Stimulated activated CD8-positive, alpha-beta memory T cell treated with anti-CD3 and anti-CD28 coated beads, Interleukin-4, amount 100 ng/mL, for 1 hour (primary cell): ENCODE measurements at places on chromosomes 16 and 17.

DNA sequence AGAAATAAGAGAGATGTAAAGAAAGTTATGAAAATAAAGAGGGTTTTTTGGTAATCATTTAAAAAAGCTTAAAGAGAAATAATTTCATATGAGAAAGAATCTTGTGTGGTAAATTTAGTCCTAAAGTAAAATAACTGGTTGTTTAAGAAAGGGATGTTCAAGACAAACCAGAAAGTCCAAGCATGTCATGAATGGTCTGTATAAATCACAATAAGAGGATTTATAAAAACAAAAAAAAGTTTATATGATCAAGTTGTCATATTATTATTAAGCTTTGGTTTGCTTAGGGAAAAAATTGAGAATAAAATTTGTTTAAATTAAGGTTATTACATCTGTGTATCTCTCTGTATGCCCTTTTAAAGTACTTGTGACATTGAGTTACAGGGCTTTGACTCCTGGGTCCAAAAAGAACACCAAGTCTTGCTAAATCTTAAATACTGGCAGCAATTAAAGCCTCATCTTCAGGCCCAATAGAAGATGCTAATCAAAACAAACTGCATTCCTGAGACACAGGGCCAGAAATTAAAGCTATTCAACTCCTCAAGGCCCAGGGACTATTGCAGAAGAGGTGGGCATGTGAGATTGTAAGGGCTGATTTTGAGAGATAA is 15.6 kb upstream of the TRIM25 start:
- no peak for DNase-seq

DNA sequence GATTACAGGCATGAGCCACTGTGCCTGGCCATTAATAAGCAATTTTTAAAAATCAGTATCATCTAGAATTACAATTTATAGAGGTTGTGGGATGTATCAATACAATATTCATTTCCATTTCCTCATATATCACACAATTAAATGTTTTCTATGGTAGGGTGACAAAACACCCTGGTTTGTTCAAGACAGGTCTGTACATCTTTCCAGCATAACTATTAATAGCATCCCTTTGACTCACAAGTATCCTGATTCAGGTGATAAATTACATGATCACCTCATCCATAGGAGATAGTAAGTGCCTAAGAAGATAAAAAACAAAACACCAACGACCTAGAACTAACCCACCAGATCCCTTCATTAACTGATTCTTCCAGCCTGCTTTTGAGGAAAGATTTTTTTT is 13.1 kb downstream of the COIL start:
- DNase-seq = no peak

DNA sequence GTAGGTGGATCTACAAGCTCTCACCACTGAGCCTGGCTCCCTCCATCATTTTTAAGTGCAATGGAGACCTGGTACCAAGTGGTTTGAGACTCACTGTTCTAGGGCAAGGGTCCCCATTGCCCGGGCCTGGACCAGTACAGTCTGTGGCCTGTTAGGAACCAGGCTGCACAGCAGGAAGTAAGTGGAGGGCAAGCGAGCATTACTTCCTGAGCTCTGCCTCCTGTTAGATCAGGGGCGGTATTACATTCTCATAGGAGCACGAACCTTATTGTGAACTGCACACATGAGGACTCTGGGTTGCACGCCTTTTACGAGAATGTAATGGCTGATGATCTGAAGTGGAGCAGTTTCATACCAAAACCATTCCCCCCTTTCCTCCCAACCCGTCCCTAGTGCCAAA is 6.8 kb upstream of the ZNF594 start:
- no peak for DNase-seq

DNA sequence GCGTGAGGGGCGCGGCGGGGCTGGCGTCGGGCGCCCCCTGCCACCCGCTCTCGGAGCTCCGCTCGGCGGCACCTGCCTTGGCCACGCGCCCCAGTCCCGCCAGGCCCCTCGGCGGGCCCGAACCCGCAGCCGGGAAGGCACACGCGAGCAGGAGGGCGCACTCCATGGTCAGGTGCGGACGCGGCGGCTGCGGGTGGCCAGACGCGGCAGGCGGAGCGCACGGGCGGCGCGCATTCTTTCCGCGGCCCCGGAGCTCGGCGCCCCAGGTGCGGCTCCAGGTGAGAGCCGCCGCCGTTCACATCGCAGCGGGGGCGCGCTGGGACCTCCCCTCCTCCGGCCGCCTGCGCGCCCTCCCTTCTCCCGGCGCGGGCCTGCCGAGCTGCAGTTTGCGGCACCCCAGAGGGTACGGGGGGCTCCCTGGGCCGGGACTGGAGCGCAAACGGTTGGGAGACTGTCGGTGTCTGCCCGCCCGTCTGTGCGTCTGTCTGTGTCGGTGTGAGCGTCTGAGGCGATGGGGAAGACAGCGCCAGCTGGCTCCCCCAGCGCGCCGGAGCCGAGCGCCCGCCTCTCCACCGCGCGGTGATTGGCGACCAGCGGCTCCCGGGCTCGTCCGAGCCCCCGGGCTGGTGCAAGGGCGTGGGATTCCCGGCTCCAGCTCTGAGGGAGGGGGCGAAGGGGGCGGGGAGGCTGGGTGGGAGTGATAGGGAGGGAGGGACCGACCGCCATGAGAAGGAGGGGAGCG is at the start of gene ADAMTS18:
ADAMTS18 (minus strand) TSS at position 505 of the 742 bp plus-strand sequence; CDS start at position 166, 339 bp downstream.
- DNase-seq = no peak

GRCh38 chr16:86679490-86679889 is 101.1 kb downstream of the FOXL1 start:
- DNase-seq = no peak

- DNase-seq = no peak
Observed at GRCh38 chr17:80835816-80836657, 155.6 kb upstream of the CHMP6 start.

- DNase-seq = no peak
Observed at GRCh38 chr17:58621174-58621573, 70.7 kb downstream of the TEX14 start.

- DNase-seq = no peak
Observed at GRCh38 chr17:61568219-61569072, 22.6 kb downstream of the NACA2 start.

- DNase-seq = no peak
Observed at GRCh38 chr16:57358086-57358420, 530 bp upstream of the CCL22 start.

DNA sequence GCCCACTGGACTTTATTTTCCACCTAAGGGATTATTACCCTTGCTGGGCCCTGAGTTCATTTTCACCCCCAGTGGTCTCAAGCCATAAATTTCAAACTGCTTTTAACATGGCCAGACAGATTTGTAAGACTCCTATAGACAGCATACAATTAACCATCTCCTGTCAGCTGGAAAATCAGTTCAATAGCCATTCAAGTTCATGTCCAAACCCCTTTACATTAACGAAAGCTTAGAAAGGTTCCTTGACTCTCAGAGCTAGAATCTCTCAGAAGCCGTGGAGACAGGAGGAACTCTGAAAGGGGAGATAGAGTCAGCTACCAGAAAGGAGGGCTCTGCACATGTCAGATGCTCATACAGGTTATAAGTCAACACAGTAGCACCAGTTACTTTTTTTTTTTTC is 23.3 kb downstream of the SOX9 start:
- DNase-seq = no peak

DNA sequence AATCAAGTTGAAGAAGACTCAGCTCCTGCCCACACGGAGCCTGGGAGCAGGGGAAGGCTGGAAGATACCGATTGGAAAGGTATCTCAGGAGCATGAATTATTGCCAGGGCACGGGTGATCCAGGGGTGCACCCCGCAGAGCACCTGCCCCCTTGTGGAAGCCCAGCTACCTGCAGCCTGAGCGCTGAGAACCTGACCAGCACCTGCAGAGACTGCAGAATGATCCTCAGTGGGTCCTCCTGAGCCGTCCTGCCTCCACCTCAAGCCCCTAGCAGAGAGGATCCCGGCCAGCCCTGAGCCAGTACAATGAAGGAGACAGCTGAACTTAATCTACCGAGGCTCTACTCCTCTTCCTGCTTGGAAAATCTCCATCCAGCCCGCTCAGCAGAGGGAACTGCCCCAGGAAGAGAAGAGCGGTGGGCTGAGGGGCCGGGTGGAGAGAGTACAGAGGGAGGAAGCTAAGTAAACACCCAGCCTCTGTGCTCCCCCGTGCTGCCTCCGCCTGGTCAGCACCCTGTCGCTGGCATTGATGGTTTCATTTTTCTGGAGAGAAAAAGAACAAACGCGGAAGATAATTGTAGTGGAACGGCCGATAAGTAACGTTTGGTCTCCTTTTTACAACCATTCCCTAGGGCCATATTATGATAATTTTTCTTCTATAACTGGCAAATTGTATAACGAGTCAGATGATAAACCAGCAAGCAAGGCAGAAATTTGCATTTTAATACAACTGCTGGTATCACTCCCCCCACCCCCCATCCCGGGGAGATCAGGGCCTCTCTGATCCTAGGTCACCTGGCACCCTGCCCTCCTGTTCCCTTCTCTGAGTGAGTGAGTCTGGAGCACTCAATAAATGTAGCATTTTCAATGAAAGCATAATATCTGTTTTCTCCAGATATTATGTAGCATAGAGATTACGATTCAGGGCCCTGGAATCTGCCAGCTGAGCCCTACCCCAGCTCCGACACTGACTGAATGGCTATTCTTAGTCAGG is 204.5 kb upstream of the RPL38 start:
- peak; percentile 10 for DNase-seq

- no peak for DNase-seq
Observed at GRCh38 chr17:81251094-81251708, 12.1 kb downstream of the NDUFAF8 start.

- DNase-seq = no peak
Observed at GRCh38 chr17:48592057-48592514, 1.5 kb downstream of the HOXB5 start.

GRCh38 chr17:16425698-16426659 is 10.6 kb downstream of the TRPV2 start:
- DNase-seq = no peak

GRCh38 chr17:10294180-10294579 is 78.6 kb downstream of the MYH13 start:
- DNase-seq = no peak

GRCh38 chr17:79273660-79274059 is 199.0 kb downstream of the ENGASE start:
- no peak for DNase-seq

DNA sequence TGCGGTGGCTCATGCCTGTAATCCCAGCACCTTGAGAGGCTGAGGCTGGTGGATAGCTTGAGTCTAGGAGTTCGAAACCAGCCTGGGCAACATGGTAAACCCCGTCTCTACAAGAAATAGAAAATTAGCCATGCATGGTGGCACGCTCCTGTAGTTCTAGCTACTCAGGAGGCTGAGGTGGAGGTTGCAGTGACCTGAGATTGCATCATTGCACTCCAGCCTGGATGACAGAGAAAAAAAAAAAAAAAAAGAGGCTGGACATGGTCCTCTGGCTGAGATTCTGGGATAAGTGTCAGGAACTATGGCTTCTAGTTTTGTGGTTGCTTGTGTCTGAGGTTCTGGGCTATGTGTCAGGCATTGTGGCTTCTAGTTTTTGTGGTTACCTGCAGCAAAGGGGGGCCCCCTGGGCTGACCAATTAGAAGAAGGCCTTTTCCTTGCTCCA is 7.0 kb downstream of the KSR1 start:
- DNase-seq = no peak

DNA sequence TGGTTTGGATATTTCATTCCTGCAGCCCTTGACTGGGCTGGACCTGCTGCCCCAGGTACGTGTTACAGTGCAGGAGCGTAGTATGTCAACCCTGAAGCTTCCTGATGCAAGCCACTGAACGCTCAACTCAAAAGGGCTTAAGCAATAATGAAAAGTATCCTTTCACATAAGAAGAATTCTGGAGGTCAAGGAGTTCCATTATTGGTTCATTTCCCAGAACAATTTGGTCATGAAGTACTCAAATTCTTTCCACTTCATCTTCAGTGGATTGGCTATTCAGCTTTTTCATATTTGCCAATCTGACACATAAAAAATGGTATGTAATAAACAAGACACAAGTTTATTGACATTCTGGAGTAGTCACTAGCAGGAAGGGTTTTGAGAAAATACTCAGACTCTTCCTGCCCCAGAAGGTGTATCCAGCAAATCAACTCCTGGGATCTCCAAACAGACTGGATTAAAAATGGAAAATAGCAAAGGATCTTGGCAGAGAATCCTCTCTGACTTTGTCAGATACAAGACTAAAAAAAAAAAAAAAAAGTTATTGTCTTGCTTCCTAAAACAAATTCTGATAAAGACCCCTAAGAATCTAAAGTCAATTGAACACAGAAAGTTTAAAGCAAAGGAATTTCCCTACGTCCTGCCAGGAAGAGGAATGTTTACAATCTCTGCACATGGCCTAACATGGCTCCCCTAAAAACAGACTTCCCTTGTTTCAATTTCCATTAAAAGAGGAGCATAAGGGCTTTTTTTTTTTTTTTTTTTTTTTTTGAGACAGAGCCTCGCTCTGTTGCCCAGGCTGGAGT is 37.5 kb upstream of the WSB1 start:
- no peak for DNase-seq

GRCh38 chr17:35614810-35615209 is 27.7 kb downstream of the AP2B1 start:
- no peak for DNase-seq

- no peak for DNase-seq
Observed at GRCh38 chr16:89581045-89581695, 5.6 kb downstream of the CPNE7 start.

DNA sequence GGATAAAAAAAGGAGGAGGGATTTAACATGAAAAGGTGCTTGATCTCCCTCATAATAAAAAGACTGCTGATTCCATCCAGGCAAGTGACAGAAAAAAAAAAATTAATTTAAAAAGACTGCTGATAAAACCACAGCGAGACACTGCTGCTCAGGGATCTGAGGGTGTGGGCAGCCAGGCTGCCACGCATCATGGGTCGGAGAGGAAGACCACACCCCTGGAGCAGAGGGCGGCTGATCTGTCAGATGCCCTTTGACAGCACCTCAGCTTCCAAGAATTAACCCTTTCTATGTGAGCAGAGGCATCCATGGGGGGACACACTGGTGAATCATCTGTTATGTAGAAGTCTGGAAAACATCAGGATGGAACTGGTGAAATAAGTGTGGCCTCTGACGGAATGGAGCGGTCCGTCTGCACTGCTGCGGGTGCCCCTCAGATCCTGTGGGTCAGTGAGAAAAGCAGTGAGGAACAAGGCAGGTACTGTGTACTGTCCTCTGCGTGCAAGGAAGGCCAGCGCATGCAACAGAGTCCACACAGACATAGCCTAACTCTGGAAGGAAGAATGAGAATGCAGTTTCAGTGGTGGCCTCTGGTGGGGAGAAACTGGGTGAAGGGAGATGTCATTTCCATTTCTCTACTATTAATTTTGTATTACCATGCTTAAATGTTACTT is 19.8 kb downstream of the MAPT start:
- DNase-seq = no peak

- DNase-seq = no peak
Observed at GRCh38 chr17:80850109-80850508, 141.5 kb upstream of the CHMP6 start.

- peak; percentile 30 for DNase-seq
Observed at GRCh38 chr16:66604376-66605176, at the start of gene CMTM3. CMTM3 (plus strand) TSS chr16:66604704; CDS start chr16:66604806, 102 bp downstream.

GRCh38 chr16:12340151-12340733 is 363.7 kb downstream of the SNX29 start:
- DNase-seq = no peak

- DNase-seq = no peak
Observed at GRCh38 chr17:28547096-28547622, 5.3 kb downstream of the UNC119 start.
